Activated T-cell treated with anti-CD3 and anti-CD28 coated beads, Interleukin-2, amount 50 U/mL, for 72 hours (primary cell): ENCODE measurements at places on chromosomes 2 and 18. TPM values are rescaled to one million over a fixed set of nuclear protein-coding genes. Genes with fewer than 3 reads are reported as not detected.

The BMP10 gene
- not detected for total RNA-seq

The SERPINB4 gene
- not detected for total RNA-seq

DNA sequence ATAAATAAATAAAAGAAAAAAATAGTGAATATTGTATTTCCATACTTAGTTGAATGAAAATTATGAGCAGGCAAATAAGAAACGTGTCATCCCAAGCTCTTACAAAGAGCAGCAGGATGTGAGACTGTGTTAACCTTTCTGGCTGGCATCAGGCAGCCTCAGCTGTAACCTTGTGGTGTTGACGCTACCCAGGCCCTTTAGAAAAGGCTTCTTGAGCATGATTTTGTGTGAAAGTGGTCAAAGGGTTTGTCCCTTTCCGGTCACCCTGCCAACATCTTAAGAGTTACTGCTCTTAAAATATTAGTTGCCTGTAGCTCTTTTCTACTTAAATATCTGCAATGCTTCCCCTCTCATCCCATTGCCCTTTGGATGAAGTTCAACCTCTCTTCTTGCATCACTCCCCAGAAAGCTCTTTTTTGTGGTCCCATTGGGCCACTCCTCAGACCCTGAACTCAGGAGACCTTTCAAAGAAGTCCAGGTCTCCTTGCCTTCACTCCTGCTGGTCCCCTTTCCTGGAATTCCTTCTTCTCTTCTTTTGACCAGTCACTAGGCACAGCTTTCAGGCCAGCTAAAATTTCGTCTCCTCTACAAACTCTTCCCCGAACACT is 35.0 kb downstream of the RHOB start:
- no peak for DNase-seq

The TMEM37 gene
- total RNA-seq = not detected

The MBD2 gene
- total RNA-seq = 207 TPM

The CARF gene
- total RNA-seq = 13.8 TPM

GRCh38 chr18:53943326-53943860 is 281.1 kb downstream of the MBD2 start:
- no peak for DNase-seq

GRCh38 chr2:52456561-52457377 is 1310.8 kb upstream of the CHAC2 start:
- DNase-seq = no peak

The FOXD4L1 gene
- 0.12 TPM for total RNA-seq

The TCF7L1 gene
- 0.07 TPM for total RNA-seq

The MAL gene
- total RNA-seq = 92.6 TPM

- DNase-seq = no peak
Measured at GRCh38 chr2:44191739-44192138, 23.1 kb downstream of the PPM1B start.

The BUB1 gene
- 80.8 TPM for total RNA-seq

DNA sequence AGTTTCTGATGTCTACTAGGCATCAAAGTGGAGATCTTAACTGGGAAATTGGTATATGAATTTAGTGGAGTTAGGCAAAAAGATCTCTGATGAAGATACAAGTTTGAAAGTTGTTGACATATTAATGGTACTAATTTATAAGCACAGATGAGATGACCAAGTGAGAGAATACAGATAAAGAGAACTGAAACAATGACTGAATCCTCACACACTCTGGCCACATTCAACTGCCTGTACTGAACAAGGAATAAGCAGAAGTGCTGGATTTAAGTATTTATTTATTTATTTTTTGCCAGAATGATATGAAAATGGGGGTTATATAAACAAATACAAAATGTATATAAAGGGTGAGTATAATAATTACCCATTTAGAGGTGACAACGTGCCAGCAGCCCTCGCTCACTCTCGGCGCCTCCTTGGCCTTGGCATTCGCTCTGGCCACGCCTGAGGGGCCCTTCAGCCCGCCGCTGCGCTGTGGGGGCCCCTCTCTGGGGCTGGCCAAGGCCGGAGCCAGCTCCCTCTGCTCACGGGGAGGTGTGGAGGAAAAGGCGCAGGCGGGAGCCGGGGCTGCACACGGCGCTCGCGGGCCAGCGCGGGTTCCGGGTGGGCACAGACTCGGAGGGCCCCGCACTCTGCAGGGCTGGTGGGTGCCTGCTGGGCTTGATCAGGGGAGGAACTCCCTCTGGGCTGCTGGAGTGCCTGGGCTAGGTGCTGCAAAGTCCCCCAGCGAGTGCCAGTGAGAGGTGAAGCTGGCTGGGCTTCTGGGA is 1363.9 kb upstream of the CRIM1 start:
- DNase-seq = no peak

DNA sequence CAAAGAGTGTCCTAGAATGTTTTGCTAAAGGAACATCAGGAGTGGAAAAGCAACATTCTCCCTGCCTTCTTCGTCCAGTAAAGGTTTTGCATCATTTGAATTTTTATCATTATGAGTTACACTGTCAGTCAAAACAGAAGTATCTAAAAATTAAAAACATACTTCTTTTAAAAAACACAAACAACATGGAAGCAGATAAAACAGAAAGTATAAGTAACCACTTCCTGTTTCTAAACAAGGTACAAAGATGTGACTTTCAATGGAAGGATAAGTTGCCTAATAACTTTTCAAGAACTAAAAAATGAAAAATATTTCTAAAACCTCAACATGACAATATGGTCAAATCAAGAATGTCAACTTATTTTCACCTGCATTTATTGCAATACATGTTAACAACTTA is 158.2 kb downstream of the STK39 start:
- no peak for DNase-seq

DNA sequence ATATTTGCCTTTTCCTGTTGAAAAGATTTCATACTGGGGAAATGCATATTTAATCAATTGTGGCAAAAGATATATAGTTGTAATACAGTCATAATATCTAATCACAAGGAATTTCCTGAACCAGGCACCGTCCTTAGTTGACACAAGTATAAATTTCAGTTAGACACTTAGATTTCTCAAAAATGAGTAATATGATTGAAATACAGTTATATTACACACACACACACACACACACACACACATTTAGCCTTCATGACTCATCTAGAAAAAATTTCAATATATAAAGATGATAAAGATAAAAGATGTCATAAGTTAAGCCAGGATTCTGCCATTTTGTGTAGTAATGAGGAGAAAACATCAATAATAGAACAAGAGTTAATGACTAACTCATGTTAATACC is 258.4 kb upstream of the ZNF804A start:
- DNase-seq = no peak

DNA sequence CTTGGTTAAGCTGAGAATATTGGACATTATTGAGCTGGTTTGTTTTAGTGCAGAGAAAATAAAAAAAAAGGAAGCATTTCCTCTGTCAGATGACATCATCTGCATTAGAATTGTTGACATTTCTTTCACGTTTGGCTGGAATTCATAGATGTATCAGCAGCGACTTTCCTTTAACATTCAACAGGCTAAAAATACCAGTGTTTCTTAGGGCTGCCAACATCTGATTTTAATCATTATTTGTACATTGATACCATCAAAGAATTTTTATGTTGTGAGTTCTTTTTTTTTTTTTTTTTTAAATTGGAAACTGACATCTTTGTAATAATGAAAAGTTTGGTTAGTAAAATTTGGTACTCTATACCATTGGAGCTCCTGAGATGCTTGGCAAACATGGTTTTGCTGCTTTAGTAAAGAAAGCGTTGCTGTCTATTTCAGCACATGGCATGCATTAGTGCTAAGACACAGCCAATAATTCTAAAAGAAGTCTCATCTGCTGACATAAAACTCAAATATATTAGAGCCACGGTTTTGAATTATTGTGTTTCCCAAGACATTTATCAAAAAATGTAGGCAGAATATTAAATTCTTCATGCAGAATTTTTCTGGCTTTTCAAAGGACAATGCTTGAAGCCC is 33.6 kb downstream of the GTF2A1L start:
- DNase-seq = no peak

GRCh38 chr2:30219886-30220875 is 11.2 kb upstream of the LBH start:
- DNase-seq = no peak

The SLC16A14 gene
- total RNA-seq = 2.2 TPM

DNA sequence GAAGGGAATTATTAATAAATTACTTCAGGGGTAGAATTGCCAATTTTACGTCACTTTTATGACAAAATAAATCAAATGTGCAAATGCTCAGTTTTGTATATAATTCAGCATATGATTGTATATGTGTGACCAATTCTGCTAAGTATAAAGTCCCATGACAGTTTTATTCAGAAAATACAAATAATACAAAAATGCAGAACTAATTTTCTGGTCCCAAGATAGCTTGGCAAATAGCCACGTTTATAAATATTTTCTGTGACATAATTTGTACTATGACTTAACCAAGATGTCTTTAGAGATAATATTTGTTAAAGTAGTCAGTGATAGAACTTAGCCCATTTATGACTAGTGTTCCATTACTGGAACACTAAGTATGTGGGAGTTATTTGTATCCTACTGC is 24.2 kb upstream of the CAB39 start:
- DNase-seq = no peak

DNA sequence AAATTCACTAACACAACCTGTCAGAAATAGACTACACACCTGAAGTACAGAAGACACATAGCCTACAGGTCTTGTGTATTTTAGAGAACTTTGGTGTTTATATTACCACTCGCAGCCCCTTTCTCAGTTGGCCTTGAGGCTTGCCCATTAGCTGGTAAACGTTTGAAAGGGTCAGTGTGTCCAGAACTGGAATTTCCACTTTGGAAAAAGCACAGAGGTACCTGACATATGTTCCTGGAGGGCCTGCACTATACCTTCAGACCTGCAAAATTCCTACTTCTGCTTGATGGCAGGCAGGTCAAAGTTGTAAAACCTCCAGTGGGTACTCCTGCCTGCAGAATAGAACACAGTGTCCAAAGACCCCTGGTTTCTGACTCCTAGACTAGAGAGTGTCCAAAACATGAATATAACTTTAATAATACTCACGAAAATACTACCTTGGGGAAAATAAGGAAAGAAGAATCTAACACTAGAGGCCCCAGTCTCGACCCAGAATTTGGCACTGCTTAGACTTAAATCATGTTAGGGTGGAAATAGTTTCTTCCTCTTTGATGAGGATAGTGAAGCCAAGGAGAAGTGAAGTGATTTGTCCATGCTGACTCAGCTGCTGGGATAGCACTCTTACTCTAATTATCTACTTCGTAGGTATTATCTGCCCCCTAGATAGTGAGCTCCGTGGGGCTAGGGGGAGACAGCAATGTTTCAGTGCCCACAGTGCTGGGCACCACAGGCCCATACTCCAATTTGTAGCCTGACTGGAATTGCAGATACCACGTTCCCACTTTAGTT is 2.8 kb downstream of the KCTD1 start:
- DNase-seq = no peak

The GPAT2 gene
- total RNA-seq = 11.1 TPM

DNA sequence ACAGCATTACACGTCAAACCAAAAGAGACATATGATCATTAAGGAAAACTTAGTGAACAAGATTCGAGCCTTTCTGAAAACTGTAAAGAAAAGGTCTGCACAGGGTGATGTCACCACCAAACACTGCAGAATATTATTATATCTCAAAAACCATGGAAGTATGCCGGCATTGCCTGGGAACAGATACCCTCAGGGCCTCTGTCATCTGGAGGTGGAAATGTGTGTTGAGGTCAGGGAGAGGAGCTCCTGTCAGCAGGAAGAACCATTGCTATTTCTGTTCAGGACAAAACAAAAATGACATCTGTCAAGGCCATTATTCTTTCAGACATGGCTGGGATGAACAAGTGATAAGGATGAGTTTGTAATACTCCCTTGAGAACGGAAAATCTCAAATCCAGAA is 365.9 kb upstream of the TRIB2 start:
- no peak for DNase-seq

- DNase-seq = no peak
Measured at GRCh38 chr18:21851327-21851961, 110.9 kb downstream of the MIB1 start.

GRCh38 chr18:78911751-78912283 is 67.8 kb upstream of the SALL3 start:
- no peak for DNase-seq

DNA sequence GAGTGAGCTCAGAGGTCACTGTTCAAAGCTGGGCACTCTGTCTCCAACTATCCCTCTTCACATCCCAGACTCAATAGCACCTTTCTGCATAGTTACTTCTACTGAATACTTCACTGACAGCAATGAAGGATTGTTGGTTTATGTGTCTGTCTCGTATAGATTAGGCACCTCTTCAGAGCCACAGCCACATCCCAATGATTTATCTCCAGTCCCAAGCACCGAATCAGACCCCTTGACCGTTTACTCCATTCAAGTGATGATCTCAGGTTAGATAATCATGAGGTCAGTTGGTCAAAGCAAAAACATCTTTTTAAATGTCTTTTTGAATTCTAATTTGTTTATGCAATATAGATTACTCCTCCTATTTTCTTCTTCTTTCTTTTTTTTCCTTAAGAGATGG is 14.7 kb downstream of the NEDD4L start:
- no peak for DNase-seq

GRCh38 chr18:48139431-48140347 is 209.2 kb upstream of the SMAD2 start:
- DNase-seq = no peak

GRCh38 chr2:12718711-12719399 is 2.1 kb downstream of the TRIB2 start:
- DNase-seq = peak; percentile 29

DNA sequence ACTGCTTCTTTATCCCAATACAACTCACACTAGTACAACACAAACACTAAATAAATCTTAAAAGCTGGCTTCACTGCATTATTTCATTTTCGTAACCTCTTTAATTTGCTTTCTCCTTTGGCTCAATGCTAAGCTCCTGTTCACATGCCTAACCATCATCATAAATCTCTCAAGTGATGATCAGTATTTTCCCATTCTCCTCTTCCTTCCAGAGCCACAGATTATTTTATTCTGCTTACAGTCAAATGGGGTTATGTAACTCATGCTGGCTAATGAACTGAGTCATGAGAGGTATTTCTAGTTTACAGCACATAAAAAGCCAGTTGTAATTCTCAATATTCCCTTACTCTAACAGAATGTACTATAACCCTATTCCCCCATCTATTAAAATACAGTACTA is 350.4 kb upstream of the ZC3H15 start:
- DNase-seq = no peak

GRCh38 chr18:46253498-46253897 is 149.3 kb downstream of the HAUS1 start:
- DNase-seq = no peak

DNA sequence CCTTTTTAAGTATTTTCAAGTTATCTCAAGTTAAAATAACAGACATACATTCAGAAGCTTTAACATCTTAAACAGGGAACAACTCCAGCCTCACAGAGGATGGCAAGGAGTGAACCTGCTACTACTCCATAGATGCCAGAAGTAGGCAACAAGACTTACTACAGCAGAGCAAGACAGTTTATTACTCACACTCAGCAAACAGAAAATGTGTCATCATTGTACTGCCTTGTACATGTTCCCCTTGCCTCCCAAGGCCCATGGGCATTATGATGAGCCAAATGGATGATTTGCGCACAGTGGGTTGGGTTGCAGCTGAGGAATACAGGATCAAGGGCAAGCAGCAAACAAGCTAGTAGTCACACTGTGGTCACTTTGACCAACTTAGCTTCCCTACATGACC is 80.6 kb upstream of the VRK2 start:
- DNase-seq = no peak
